ENCODE measurements at places on chromosomes 3 and 15.

- H3K4me3 ChIP-seq: no peak overlapping the region
- no peaks in the 10 kb centered on the region for H3K4me1 ChIP-seq
- no peak overlapping the region for H3K27ac ChIP-seq
- no peak for DNase-seq
Observed at GRCh38 chr15:39491886-39492490, 88.9 kb upstream of the THBS1 start.

DNA sequence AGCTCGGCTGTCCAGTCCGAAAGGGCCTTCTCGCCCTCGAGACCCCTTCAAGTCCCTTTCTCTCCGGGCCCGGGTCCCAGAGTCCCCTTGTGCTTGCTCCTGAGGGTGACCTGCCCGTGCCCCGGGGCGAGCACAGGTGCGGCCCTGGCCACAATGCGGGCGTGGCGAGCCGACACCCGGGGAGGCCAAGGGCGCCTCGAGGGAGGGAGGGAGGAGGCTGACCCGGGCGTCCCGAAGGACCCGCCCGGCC is 810 bp upstream of the MEF2A start:
- no peaks in the 10 kb centered on the region for H3K36me3 ChIP-seq
- H3K4me1 ChIP-seq: peaks cover 52% of the 10 kb centered on the region
- no peak for DNase-seq
- peak overlapping the region; percentile 90 for H3K27ac ChIP-seq
- H3K4me3 ChIP-seq: peak overlapping the region; percentile 74
- H3K27me3 ChIP-seq: no peaks in the 10 kb centered on the region

DNA sequence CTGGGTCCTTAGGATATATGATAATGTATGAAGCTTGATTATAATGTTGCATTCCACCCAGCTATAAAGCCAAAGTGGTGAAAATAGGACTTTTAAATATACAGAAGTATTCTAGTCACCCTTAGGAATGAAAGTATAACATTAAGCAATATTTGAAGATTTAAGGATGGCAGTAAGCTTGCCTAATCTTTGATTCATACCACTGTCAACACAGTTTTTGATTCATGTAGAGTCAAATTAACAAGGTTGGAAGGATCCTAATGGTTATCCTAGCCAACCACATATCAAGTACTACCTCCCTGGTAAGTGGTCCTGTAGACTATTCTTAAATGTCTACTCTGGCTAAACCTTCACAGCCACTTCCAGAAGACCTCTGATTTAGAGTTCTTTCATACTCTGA is 18.6 kb downstream of the ARIH1 start:
- DNase-seq: no peak
- H3K4me1 ChIP-seq: peaks cover 84% of the 10 kb centered on the region
- no peak overlapping the region for H3K4me3 ChIP-seq
- no peaks in the 10 kb centered on the region for H3K27me3 ChIP-seq
- H3K27ac ChIP-seq: no peak overlapping the region
- peaks cover 32% of the 10 kb centered on the region for H3K36me3 ChIP-seq

GRCh38 chr15:96262097-96262496 is 68.4 kb upstream of the NR2F2 start:
- H3K27ac ChIP-seq: no peak overlapping the region
- DNase-seq: no peak
- H3K27me3 ChIP-seq: peaks cover 36% of the 10 kb centered on the region
- no peak overlapping the region for H3K4me3 ChIP-seq

GRCh38 chr15:45378149-45378912 is at the start of gene GATM:
GATM (minus strand) TSS chr15:45378544; CDS start chr15:45378453, 91 bp downstream.
- H3K4me1 ChIP-seq: peaks cover 26% of the 10 kb centered on the region
- peak within 1 kb of the TSS; percentile 87 for H3K4me3 ChIP-seq
- H3K27ac ChIP-seq: no peak within 1 kb of the TSS
- H3K27me3 ChIP-seq: peaks cover 44% of the 10 kb centered on the region

DNA sequence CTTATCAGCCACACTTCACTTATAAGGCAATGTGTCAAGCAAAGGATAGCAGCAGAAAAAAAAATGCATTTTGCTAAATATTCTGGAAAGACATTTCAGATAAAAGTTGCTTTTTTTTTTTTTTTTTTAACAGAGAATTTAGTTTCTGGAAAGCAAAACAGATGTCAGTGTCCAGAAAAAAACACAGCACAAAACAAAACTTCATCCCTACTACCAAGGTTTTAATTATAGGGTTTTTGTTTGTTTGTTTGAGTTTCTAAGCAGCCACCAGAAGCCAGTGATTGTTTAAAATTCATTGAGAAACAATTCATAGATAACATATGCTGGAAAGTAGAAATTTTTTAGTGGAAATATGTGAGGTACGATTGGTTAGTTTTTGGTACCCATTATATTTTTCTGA is 1202.7 kb downstream of the OTOL1 start:
- H3K27ac ChIP-seq: no peak overlapping the region
- H3K36me3 ChIP-seq: no peaks in the 10 kb centered on the region
- DNase-seq: no peak
- no peaks in the 10 kb centered on the region for H3K27me3 ChIP-seq
- no peaks in the 10 kb centered on the region for H3K4me1 ChIP-seq

GRCh38 chr3:143060906-143061305 is 58.7 kb upstream of the CHST2 start:
- no peak for DNase-seq
- H3K4me1 ChIP-seq: no peaks in the 10 kb centered on the region
- no peaks in the 10 kb centered on the region for H3K27me3 ChIP-seq
- peaks cover 48% of the 10 kb centered on the region for H3K36me3 ChIP-seq

DNA sequence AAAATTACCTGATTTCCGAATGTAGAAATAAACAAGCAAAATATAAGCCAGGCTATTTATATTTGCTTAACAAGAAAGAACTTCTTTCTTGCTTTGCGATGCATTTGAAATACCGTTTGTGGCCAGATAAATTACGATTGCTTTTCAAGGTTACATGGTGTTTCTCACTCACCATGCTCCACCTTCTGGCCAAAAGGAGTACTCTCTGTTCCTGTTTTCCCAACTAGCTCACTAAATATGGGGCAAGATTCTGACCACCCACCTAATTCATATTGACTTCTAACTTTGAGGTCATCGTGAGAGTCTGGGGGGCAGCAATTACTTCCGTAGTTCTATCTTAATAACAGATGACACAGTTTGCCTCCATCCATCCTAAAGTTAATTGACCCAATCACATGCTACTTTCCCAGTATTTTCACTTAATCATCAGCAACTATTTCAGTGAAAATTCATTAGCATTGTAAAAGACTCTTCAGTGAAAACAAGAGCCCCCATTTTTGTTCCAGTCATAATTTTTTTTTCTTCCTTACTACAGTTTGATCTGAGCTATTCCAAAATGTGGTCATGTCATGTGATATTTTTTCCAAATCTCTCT is 25.9 kb downstream of the ACP3 start:
- no peak for DNase-seq
- H3K27me3 ChIP-seq: peaks cover 11% of the 10 kb centered on the region
- H3K4me3 ChIP-seq: no peak overlapping the region
- no peak overlapping the region for H3K27ac ChIP-seq

DNA sequence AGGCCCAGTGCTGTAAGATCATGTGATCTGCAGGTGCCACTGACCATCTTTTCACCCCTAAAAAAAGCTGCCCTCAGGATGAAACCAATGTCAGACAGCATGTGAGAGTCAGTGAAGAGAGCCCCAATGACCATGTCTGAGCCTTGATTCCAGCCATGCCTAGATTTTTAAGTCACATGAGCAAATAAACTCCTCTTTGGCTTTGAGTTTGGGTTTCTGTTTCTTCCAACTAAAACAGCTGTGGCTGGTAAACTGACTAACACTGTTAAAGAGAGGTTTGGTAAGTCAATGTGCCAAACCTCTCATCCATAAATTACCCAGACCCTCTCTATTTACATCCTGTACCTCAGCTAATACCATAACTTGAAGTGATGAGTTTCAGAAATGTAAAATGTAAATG is 8.3 kb downstream of the MYO5A start:
- no peak for DNase-seq
- H3K36me3 ChIP-seq: no peaks in the 10 kb centered on the region
- H3K4me1 ChIP-seq: peaks cover 28% of the 10 kb centered on the region
- no peaks in the 10 kb centered on the region for H3K27me3 ChIP-seq

DNA sequence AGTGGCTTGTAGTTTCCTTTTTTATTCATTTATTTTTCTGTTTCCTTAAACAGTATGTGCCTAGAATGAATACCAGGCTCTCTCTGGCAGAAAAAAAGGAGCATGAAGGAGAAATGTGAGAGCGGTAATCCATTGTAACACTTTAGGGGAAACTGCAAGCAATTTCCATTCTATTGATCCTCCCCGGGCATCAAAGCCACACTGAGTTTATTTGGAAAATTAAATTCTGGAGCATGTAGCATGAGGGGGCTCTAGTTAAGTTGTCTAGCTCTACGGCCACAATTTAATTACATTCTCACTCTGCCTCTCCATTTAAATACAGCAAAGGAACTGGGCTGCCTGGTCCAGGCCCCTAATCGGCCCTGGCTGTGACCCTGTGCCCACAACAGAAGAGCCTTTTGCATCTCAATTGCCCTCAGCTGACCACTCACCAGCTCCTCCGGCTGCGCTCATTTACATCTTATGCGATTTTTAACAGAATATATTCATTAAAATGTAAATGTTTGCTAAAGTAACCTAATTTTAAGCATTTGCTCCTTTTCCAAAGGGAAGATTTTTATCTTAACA is 72.9 kb downstream of the MEGF11 start:
- no peak overlapping the region for H3K27ac ChIP-seq
- no peaks in the 10 kb centered on the region for H3K36me3 ChIP-seq
- DNase-seq: no peak

GRCh38 chr3:96869316-96869715 is 54.9 kb downstream of the EPHA6 start:
- no peak for DNase-seq
- H3K36me3 ChIP-seq: no peaks in the 10 kb centered on the region
- no peaks in the 10 kb centered on the region for H3K4me1 ChIP-seq
- H3K27me3 ChIP-seq: no peaks in the 10 kb centered on the region

DNA sequence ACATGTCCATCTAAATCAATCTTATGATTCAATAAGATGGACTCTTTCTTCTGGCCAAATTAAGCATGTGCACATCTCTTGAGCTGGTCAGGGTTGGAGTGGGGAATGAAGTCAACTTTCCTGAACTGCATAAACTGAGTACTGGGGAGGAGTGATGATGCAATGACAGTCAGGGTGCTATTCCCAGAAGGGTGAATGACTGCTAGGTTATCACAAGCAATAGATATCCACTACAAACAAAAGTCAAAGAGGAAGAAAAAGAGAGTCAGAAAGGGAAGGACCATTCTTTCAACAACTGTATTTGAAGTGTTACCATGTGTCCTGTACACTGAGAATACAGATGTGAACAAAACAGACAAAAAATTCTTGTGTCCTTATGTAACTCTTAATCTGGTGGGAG is 70.0 kb downstream of the ALCAM start:
- H3K27me3 ChIP-seq: no peaks in the 10 kb centered on the region
- H3K4me1 ChIP-seq: no peaks in the 10 kb centered on the region
- peaks cover 2% of the 10 kb centered on the region for H3K36me3 ChIP-seq
- no peak overlapping the region for H3K27ac ChIP-seq
- no peak overlapping the region for H3K4me3 ChIP-seq
- DNase-seq: no peak

- no peaks in the 10 kb centered on the region for H3K27me3 ChIP-seq
- H3K27ac ChIP-seq: no peak overlapping the region
- H3K4me1 ChIP-seq: peaks cover 10% of the 10 kb centered on the region
- H3K4me3 ChIP-seq: no peak overlapping the region
- H3K36me3 ChIP-seq: no peaks in the 10 kb centered on the region
Observed at GRCh38 chr15:49064281-49064653, 18.0 kb upstream of the SECISBP2L start.

DNA sequence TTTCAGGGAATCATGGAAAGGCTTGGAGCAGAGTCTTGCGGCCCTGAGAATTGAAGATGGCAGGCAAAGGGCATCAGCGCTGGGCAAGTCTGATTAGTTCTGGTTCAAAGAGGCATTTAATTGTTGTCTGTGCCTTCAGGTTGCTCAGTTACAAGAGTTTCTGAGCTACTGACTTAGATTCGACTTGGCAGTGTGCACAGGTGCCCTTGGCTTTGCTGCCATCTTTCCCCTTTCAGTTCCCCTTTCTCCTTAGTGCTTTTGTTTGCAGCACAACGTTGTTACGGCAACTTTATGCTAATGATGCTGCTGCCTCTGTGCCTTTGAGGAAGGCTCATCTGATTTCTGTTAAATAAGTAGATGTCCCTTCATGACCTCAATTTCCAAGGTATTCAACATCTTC is 12.5 kb downstream of the P2RY14 start:
- peaks cover under 1% of the 10 kb centered on the region for H3K27me3 ChIP-seq
- H3K4me1 ChIP-seq: peaks cover 16% of the 10 kb centered on the region

DNA sequence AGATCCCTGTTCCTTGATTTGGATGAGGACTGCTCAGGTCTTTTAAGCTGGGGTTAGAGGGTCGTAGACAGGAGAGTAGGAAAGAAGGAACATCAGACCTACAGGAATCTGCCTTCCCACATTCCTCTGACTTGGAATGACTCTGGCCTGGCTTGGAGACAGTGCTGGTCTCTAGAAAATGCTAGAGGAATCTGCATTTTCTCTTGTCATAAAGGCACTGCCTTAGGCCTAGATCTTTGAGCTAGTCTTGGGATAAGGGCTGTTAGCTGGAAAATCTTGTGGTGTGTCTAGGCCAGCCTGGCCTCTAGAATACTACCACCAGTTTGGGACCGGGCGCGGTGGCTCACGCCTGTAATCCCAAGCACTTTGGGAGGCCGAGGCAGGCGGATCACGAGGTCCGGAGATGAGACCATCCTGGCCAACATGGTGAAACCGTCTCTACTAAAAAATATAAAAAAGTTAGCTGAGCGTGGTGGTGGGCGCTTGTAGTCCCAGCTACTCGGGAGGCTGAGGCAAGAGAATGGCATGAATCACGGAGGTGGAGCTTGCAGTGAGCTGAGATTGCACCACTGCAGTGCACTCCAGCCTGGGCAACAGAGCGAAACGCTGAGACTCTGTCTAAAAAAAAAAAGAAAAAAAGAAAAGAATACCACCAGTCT is 17.3 kb upstream of the BSN start:
- no peak overlapping the region for H3K4me3 ChIP-seq
- peaks cover 3% of the 10 kb centered on the region for H3K4me1 ChIP-seq
- H3K27me3 ChIP-seq: no peaks in the 10 kb centered on the region
- no peak for DNase-seq
